Posterior vena cava (tissue), 2 donors: ENCODE measurements at places on chromosomes 5 and 9. TPM values are rescaled to one million over a fixed set of nuclear protein-coding genes. Genes with fewer than 3 reads are reported as not detected.

- DNase-seq: peak; percentile 80
Measured at GRCh38 chr5:91957666-91958065, 574.5 kb upstream of the ARRDC3 start.

GRCh38 chr9:95887926-95888497 is 12.5 kb downstream of the ERCC6L2 start:
- DNase-seq: no peak

The ANKRD18B gene
- not detected for total RNA-seq

The SAXO1 gene
- 0.05 TPM for total RNA-seq
